ENCODE measurements at places on chromosomes 3 and 15. TPM values are rescaled to one million over a fixed set of nuclear protein-coding genes. Genes with fewer than 3 reads are reported as not detected.

Gene GABRA5
- polyA plus RNA-seq = not detected

Gene GPR62
- polyA plus RNA-seq = not detected

Gene NPAP1
- not detected for polyA plus RNA-seq

DNA sequence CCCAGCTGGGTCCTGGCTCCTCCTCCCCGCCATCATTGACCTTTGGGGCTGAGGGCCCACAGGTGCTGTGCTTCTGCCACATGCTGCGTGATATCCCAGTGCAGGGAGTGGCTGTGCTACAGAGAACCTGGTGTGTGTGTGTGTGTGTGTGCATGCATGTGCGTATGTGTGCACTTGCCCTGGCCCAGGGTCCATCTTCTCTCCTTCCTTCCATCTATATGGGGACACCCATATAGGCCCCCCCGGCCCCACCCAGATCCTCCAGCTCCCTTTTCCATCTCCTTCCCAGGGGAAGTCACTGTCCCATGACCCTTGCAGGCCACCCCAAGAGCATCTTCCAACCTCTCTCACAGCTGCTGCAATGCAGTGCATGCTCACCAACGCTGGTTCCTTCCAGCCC is 12.6 kb downstream of the RASGRF1 start:
- H3K36me3 ChIP-seq = no peaks in the 10 kb centered on the region
- no peaks in the 10 kb centered on the region for H3K27me3 ChIP-seq
- no peaks in the 10 kb centered on the region for H3K4me1 ChIP-seq
- H3K27ac ChIP-seq = no peak overlapping the region

- H3K27ac ChIP-seq = no peak overlapping the region
- DNase-seq = no peak
Measured at GRCh38 chr15:99467853-99468464, 97.8 kb upstream of the MEF2A start.

DNA sequence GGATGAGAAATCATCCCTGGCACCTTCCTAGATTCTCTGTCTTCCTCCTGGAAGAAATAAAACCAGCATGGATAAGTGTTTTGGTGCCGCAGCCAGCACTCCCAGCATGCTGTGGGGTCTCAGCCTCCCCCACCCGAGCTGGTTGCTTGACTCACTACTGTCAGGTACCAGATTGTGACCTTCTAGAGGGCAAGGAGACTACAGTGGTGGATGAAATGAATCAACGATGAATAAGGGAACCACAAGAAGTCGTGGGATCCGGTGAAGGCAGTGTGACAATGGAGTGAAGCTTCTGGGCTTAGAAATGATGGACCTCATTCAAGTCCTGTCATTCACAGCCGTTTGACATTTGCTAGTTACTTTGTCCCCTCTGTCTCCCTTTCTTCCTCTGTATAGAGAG is 50.2 kb upstream of the SLCO3A1 start:
- no peak overlapping the region for H3K4me3 ChIP-seq
- peaks cover 5% of the 10 kb centered on the region for H3K27me3 ChIP-seq
- no peaks in the 10 kb centered on the region for H3K36me3 ChIP-seq
- DNase-seq = no peak
- no peaks in the 10 kb centered on the region for H3K4me1 ChIP-seq
- H3K27ac ChIP-seq = no peak overlapping the region

Gene EIF3J
- polyA plus RNA-seq = 21.0 TPM

- no peak overlapping the region for H3K4me3 ChIP-seq
- H3K36me3 ChIP-seq = peaks cover 7% of the 10 kb centered on the region
- no peak overlapping the region for H3K27ac ChIP-seq
- H3K27me3 ChIP-seq = peaks cover 17% of the 10 kb centered on the region
Measured at GRCh38 chr15:52093539-52094510, 18.8 kb downstream of the BCL2L10 start.

GRCh38 chr3:23277688-23278087 is 74.6 kb downstream of the UBE2E2 start:
- no peaks in the 10 kb centered on the region for H3K4me1 ChIP-seq
- no peak for DNase-seq
- no peak overlapping the region for H3K4me3 ChIP-seq
- no peaks in the 10 kb centered on the region for H3K27me3 ChIP-seq

DNA sequence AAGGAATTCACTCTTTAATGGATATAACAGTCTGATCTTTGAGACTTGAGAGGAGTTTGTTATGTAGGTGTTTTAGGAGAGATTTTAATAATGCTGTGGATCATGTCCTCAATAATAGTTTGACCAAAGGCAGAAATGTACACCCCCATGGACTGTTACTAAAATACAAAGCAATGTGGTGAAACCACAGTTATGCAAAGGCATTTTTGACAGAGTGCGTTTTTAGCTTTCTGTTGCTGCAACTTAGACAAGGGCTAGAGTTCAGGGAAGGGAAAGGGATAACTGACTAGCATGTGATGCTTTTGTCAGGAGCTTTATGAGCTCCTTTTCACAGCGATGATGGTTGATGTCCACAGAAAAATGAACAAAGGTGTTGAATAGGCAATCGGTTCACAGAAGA is 3.6 kb upstream of the STARD5 start:
- H3K4me1 ChIP-seq = peaks cover 15% of the 10 kb centered on the region
- H3K36me3 ChIP-seq = no peaks in the 10 kb centered on the region
- peaks cover 5% of the 10 kb centered on the region for H3K27me3 ChIP-seq
- no peak overlapping the region for H3K27ac ChIP-seq

DNA sequence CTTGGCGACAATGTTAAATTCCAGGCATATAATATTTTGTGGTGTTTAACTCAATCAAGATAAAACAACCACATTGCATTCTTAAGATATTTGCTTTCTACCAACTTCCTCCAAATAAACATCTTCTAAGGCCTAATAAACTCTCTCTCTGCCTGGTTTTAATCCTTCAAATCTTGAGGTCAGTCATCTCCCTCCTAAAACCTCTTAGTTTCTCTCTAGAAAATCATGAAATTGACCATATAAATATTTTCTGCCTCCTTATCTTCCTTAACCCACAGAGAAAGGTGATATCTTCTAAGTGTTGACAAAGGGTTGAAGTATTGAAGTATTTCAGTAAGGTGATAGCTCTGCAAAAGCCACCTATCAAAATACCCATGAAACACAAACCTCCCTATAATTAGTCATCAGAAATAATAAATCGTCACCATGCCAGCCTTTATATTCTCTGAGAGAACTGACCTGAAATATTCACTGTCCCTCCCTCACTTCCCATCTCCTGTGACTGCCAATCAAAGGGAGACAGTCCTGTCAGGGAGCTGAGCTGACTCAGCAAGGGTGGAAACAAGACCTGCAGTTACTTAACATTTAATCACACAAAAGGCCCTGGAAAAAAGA is 1261.1 kb downstream of the ROBO1 start:
- no peak overlapping the region for H3K4me3 ChIP-seq
- H3K27me3 ChIP-seq = peaks cover 1% of the 10 kb centered on the region
- no peaks in the 10 kb centered on the region for H3K36me3 ChIP-seq
- no peaks in the 10 kb centered on the region for H3K4me1 ChIP-seq
- DNase-seq = no peak

DNA sequence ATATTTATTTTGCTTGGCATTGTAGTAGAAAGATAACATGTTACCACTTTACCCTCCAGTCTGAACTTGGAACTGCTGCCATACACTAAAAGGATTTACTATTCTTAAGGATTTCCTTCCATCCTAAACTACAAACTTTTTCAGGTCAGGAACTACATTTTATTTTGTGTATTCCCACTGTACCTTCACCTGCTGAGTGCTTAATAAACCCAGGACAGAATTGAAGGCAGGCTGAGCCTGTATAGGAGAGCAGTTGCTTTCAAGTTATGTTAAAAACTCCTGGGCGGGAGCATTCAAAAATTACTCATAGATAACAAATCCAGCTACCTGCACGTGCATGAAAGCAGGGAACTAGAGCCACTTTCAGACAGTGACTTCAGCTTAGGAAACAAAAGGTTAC is 58.3 kb downstream of the CACNA1D start:
- H3K27ac ChIP-seq = no peak overlapping the region
- H3K27me3 ChIP-seq = peaks cover 1% of the 10 kb centered on the region
- peaks cover 5% of the 10 kb centered on the region for H3K4me1 ChIP-seq
- no peaks in the 10 kb centered on the region for H3K36me3 ChIP-seq
- DNase-seq = no peak
- H3K4me3 ChIP-seq = no peak overlapping the region

GRCh38 chr3:159252772-159253384 is 451.0 kb downstream of the MFSD1 start:
- H3K4me1 ChIP-seq = no peaks in the 10 kb centered on the region
- H3K4me3 ChIP-seq = no peak overlapping the region
- DNase-seq = no peak

- DNase-seq = no peak
- H3K27ac ChIP-seq = no peak overlapping the region
- peaks cover 53% of the 10 kb centered on the region for H3K4me1 ChIP-seq
- no peaks in the 10 kb centered on the region for H3K36me3 ChIP-seq
- no peak overlapping the region for H3K4me3 ChIP-seq
- peaks cover 9% of the 10 kb centered on the region for H3K27me3 ChIP-seq
Measured at GRCh38 chr15:67037694-67038093, 27.7 kb upstream of the SMAD3 start.
